ENCODE measurements at places on chromosomes 1 and 21.

DNA sequence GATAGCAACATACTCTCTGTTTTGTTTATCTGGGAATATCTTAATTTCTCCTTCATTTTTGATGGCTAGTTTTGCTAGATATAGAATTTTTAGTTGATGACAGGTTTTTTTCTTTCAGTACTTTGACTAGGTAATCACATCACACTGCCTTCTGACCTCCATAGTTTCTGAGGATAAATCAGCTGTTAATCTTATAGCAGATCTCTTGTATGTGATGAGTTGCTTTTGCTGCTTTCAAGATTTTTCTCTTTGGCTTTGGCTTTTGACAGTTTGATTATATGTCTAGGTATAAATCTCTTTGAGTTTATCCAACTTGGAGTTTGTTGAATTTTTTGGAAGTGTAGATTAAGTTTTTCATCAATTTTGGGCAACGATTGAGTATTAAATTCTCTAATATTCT lies 142.6 kb downstream of the ZNF644 start:
- DNase-seq = no peak

DNA sequence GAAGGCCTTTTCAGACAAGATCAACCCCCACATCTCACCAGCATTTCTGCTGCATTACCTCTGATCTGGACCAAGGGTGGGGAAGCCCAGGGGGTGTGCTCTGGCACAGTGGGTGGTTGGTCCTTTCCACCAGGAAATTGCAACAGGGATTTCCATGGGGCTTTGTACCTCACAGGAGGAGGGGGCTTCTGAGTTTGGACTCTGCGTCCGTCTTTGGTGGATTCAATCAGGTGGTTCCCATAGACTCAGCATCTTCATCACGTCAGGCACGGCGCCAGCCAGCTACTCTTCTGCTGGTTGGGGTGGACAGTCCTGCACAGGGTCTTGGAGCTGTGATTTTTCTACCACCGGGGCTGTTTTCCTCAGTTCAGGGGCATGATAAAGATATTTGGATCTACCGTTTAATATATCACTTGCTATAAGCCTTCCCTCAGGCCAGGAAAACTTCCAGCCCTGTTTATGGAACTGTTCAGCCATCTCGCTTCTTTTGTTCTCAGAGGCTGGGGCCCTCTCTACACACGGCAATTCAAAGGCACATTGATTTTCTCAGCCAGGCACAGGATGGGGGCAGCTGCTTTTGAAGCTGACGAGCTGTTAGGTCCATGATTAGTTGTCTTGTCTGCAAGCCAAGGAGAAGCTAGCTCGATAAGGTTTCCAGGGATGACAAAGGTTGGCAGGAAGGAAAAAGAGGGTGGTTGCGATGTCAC lies 467.3 kb downstream of the CAMTA1 start:
- DNase-seq = no peak

- DNase-seq = peak; percentile 50
These were observed 10.1 kb upstream of the LRRC71 start for GRCh38 chr1:156910309-156910782.

DNA sequence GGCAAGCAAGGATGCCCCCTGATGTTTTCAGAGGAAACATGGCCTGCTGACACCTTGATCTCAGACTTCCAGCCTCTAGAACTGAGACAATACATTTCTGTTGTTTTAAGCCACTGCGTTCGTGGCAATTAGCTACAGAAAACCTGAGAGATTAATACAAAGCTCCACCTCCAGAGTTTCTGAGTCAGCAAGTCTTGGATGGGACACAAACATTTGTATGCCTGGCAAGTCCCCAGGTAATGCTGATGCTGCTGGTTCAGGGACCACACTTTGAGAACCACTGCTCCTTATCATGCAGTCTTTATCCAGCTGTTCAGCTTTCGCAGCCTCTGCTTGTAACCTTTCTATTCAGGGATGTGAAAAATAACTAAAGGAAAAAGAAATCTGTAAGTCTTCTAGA lies 565.7 kb upstream of the PLXNA2 start:
- DNase-seq = no peak

GRCh38 chr1:20250340-20250989 lies 40.2 kb upstream of the VWA5B1 start:
- no peak for DNase-seq

GRCh38 chr1:96587222-96587621 lies 134.4 kb upstream of the PTBP2 start:
- DNase-seq = no peak

GRCh38 chr21:40254540-40255465 lies 387.6 kb downstream of the PCP4 start:
- no peak for DNase-seq

- DNase-seq = no peak
These were observed 78.0 kb downstream of the HIVEP3 start for GRCh38 chr1:41840592-41841246.

DNA sequence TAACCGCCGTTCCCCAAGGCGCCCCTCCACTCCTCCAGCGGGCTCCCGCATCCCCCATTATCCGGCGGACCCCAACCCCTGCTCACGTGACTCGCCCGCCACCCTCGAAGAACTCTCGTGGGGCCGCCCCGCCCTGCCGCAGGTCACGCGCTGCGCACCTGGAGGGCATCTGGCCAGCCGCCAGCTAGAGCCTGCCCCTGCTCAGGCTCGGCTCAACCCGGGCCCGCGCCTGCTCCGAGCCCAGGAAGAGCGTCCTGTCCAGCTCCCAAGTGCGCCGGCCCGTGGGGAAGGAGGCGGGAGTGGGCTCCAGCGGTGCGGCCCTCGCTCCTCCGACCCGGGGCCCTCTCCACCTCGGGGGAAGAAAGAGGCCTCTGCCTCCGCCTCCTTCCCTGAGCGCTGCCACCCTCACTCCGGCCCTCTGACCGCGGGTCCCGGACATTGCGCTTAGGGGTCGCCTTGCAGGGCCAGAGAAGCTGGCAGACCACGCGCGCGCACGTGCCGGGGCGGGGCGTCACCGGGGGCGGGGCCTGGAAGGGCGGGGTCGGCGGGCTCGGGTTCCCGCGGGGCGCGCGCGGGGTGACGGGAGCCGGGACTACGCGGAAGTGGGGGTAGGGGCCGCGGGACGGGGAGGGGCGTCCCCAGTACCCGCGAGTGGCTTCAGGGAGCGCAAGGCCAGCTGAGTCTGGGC lies 28.4 kb downstream of the HMGN2 start:
- peak; percentile 90 for DNase-seq

DNA sequence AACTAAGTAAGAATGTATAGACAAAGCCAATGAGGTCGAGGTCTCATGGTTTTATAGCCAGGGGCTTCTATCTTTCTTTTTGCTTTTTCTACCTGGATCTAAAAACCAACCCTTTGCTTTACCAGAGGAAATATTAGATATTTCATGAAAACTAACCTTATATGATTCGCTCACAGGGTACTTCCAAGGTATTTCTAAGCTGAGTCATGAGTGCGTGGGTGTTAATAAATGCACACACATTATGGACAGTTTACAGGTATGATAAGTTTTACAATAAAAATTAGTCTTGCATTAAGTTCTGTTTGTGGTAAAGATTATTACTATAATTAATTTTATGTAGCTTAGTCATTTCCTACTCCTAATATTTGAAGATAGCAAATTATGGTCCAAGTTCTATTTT lies 217.2 kb downstream of the CHRM3 start:
- no peak for DNase-seq

- DNase-seq = no peak
These were observed 528.5 kb downstream of the PLPP3 start for GRCh38 chr1:56050911-56051310.

- DNase-seq = no peak
These were observed 8.4 kb upstream of the ATP6V1G3 start for GRCh38 chr1:198548890-198549289.

GRCh38 chr1:153404768-153405167 lies 11.6 kb upstream of the S100A7A start:
- DNase-seq = peak; percentile 45

DNA sequence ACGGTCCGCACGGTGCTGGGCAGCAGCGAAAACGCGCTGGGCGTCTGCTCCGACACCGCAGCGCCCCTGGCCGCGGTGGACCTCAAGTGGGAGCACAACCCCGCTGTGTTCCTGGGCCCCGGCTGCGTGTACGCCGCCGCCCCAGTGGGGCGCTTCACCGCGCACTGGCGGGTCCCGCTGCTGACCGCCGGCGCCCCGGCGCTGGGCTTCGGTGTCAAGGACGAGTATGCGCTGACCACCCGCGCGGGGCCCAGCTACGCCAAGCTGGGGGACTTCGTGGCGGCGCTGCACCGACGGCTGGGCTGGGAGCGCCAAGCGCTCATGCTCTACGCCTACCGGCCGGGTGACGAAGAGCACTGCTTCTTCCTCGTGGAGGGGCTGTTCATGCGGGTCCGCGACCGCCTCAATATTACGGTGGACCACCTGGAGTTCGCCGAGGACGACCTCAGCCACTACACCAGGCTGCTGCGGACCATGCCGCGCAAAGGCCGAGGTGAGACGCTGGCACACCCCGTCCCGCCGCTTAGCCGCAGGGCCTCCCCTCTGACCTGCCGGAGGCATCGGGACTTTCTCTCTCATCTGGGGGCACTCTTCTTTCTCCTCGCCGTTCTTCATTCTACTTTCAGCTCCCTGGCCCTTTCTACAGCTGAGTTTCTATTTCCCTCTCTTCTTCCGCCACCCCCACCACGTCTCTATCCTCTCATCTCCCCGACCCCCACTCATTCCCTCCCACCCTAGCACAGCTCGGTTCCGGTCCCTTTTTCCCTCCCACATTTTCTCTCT lies 1.0 kb downstream of the NPR1 start:
- no peak for DNase-seq

GRCh38 chr1:237012788-237013383 lies 8.6 kb upstream of the MT1HL1 start:
- DNase-seq = no peak

DNA sequence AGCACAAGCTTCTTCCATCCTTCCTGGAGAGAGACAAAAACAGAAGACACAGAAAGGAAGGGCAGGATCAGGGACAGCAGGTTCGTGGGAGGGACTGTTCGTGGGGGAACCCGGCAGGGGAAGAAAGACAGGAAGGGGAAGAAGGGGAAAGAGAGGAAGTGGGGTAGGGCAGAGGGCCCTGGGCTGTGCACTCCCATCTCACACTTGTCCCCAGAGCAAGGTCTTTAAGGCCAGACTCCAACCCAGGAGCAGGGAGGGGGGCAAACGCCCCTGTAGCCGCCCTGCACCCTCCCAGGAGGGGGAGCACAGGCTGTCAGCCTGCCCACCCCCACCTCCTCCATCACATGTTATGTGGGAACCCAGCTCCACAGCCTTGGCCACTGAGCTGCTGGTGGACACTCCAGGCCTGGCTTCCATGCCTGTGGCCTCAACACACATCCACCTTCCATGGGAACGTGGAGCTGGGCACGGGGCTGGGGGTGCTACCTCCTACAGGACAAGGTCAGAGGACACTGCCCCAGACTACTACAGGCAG lies 9.3 kb downstream of the SLC19A1 start:
- no peak for DNase-seq

All from CD4-positive, alpha-beta T cell treated with Interleukin-2 at 100 ng/mL for 4 hours (primary cell).